BE2C (cell line): ENCODE measurements at places on chromosomes 6 and 20.

GRCh38 chr6:144335311-144335861, 50.3 kb downstream of the UTRN start:
- no peak for DNase-seq

DNA sequence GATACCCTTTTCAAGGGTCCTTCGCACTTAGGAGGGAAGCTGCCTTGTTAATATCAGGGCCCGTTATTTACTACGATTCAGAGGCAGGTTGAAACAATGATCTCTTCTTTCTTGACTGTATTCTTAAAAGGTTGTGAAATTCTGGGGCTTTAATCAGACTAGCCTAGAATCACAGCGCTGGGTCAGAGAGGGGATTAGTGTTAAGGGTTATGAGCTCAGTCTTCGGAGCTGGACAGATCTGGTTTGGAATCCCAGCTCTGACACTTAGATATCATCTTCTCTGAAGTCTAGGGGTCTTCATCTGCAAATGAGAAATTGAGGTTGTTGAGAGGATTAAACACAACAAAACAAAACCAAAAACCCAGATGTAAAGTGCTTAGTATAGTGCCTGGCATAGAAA, 77.4 kb downstream of the CD83 start:
- no peak for DNase-seq

GRCh38 chr20:38748861-38749149, 545 bp downstream of the ACTR5 start:
- DNase-seq = no peak

GRCh38 chr6:158323561-158323958, 11.3 kb downstream of the TULP4 start:
- DNase-seq = no peak

GRCh38 chr6:25697537-25698340, 45.7 kb downstream of the SCGN start:
- DNase-seq = no peak

- no peak for DNase-seq
These were observed 149.0 kb upstream of the SGK1 start for GRCh38 chr6:134466771-134467525.

- no peak for DNase-seq
These were observed 272.9 kb upstream of the SUPT3H start for GRCh38 chr6:45650524-45651135.

- peak; percentile 25 for DNase-seq
These were observed 2.7 kb upstream of the MEI4 start for GRCh38 chr6:77650098-77650663.

DNA sequence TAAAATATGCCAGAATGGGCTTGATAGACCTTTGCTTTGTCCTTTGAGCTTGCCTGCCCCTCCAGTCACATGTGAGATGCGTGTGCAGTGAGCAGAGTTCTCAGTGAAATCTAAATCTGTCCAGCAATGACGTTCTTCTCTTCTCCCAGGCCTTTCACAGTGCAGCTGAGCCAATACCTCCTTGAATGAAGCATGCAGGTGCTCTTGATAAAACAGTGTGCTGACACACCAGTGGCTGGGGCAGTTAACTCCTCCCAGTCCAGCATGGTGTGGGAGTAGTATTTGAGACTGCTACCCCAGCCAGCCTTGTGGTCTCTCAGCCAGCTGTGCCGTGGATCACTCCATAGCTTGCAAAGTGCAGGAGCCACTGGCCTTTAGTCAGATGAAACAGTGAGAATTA, 240.5 kb downstream of the FARS2 start:
- DNase-seq = no peak

DNA sequence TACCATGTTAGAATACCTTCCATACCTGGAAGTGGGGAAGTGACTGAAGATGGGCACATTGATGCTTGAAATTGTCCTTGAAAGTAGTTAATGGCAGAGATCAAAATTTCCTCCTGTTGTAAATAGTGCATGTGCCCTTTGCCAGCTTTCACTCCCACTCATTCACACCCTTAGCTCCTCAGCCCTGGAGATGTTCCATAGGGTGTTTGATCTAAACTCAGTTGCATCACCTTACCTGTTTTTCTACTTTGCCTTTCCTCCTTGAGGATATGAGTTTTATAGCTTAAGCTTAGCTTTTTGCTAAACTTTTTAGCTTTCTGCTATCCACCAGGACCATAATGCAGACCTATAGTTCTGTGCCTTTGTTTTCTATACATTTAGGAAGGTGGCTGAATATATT, 69.0 kb downstream of the CEP57L1 start:
- DNase-seq = no peak

DNA sequence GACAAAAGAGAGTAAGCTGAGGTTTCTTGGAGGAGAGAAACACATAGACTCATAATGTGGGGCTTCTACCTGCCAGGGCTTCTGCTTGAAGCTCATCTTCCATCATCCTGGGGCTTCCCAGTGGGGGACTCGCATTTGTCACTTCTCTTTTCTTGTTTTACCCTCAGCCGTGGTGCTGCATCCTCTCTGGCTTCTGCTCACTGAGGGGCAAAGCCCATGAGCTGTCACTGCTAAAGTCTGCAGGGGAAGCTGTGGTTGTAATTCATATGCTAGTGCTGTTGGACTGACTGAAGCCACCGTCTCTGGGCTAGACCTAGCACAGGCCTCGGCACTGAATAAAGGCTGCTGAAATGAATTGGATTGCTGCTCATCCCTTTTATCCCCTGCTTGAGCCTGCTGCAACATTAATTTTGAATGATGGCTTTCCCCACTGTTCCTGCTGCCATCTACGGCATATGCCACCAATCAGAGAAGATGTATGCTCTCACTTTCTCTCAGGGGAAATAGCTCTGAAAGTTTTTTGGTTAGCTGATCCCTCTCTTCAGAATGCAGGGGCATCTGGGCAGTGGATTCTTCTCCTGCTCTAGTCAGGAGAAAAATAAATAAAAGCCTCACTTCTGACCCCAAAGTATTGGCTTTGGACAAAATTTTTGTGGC, 568.4 kb upstream of the MAP3K7 start:
- DNase-seq = no peak

DNA sequence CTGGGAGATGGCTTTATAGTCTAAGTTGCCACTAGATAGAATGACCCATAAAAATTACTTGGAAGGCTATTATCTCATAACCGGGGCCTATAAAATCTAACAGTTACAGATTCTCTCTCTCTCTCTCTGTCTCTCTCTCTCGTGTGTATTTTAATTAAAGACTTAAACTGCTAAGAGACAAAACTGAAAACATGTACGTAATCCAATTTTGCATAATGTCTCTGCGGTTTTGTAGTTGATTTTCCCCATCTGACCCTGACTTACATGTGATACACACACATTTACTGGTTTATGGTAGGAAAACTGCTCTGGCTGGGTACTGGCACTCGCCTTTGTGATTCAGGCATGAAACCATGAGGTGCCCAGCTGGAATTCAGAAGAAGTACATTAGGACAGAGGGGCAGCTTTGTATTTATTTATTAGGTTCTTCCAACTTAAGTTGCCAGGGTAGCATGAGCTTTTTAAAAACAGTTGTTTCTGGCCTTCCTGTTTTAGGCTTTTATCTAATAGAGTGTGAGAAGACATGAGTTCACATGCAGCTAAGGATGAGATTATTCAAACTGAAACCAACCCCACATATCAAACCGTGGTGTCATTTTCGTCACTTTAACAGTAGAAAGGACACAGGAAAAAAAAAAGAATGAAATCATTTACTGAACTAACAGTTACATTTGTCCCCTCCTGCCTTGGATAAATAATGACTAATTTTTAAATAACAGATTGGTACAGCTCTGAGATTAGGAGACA, 182.5 kb downstream of the GMPR start:
- no peak for DNase-seq

GRCh38 chr6:54125493-54125892, 14.2 kb downstream of the MLIP start:
- no peak for DNase-seq

GRCh38 chr20:25125636-25126035, 43.7 kb upstream of the VSX1 start:
- DNase-seq = no peak
